Stimulated activated CD8-positive, alpha-beta memory T cell treated with anti-CD3 and anti-CD28 coated beads, Interleukin-2, amount 100 ng/mL, for 48 hours (primary cell): ENCODE measurements at places on chromosomes 1 and 21.

GRCh38 chr21:41581592-41582228 lies 73.8 kb upstream of the TMPRSS2 start:
- no peak for DNase-seq

GRCh38 chr1:26684763-26685508 lies 10.9 kb upstream of the ARID1A start:
- no peak for DNase-seq

DNA sequence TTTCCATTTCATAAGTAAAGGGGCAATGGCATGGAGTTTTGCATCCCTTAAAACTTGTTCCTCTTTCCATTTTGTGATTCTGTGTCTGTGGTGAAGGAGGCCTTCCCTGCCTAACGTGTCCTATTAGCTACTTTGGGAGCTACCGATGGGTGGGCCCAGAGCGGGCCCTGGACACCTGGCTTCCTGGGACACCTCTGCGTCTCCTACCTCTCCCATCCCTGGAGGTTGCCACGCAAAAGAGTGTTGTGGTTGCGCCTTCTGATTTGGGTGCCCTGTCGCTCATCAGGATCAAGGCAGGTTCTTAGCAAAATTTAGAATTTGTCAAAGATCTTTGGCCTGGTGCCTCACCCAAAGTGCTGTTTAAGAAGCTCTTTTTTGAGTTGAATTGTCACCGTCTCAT lies 116.4 kb upstream of the CACNA1E start:
- no peak for DNase-seq

- DNase-seq = no peak
These were observed 126.2 kb upstream of the LRRC7 start for GRCh38 chr1:69441496-69441895.
